Midbrain (tissue), 1 donor: ENCODE measurements at places on chromosomes 12 and 14.

DNA sequence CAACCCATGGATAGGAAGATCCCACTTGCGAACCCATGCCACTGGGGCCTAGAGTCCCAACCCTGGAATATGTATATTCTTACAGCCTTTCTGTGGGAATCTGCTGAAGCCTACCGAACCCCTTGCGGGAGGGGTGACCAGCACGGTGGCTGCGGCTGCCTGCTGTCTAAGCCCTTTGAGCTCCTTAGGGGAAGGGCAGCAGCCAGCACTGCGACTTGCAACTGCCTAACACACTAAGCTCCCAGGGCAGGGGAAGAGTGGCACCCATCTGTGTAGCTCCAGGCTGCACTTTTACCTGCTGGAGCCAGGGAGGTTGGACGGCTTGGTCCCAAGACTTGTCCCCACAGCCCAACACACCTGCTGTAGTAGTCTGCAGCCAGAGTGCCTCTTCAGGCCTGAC is 1968.7 kb upstream of the FLRT2 start:
- no peak for DNase-seq

- DNase-seq, result no peak
These were observed 374.9 kb downstream of the SLC6A15 start for GRCh38 chr12:84537666-84538065.

DNA sequence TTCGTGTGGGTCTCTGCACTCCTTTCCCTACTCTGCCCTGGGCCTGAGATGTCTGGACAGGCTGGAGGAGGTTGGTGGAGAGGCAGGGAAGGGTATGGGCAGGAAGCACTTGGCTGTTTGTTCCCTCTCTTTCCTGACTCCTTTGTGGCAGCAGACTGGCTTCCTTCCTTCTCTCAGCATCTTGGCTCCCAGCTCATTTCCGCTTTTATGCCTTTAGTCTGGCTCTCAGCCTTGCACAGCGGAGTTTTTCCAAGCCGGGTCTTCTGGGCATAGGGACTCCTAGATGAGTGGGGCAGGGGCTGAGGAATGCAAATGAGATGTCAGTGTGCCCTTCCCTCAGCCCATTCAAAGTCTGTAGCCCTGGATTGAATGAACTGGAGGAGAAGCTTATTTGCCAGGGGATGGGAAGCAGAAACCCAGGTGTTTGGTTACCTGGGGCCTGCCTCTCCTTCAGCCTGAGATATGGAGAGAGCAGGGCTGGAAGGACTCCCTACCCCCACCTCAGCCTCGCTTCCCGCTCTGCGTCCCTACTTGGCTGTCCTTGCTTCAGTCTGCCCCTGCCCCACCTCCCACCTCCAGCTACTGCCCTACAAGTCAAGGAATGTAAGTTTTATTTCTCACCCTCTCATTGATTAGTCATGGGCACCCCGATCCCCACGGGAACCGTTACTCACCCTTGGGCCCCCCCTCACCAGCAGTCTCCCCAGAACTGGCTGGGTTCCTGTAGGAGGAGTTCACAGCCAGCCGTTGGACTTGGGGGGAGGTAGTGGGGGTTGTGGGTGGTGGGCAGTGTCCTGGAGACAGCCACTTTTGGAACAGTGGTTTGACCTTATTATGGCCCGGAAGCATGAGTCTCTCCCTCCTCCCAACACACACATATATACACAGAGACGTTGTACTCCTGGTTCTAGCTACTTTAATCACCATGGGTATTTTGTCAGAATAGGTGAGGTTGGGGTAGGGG is 9.3 kb upstream of the ITGA5 start:
- DNase-seq, result no peak

DNA sequence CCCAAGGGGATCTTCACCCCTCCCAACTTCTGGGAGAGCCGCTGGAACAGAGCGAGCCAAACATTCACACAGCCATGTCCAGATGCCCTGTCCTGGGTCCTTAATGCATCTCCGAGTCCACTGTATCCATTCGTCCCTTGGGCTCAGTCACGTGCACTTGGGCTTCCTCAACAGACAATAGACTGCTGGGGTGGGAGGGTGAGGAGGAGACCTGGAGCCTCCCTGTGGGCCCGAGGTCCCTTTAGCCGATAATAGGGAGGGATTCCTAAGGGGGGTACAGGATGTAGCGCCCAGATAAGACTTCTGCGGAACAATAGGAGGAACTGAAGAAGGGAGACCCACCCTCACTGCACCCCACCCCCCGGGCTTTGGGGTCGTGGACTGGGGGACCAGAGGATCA is 6.7 kb downstream of the ARHGEF25 start:
- no peak for DNase-seq

DNA sequence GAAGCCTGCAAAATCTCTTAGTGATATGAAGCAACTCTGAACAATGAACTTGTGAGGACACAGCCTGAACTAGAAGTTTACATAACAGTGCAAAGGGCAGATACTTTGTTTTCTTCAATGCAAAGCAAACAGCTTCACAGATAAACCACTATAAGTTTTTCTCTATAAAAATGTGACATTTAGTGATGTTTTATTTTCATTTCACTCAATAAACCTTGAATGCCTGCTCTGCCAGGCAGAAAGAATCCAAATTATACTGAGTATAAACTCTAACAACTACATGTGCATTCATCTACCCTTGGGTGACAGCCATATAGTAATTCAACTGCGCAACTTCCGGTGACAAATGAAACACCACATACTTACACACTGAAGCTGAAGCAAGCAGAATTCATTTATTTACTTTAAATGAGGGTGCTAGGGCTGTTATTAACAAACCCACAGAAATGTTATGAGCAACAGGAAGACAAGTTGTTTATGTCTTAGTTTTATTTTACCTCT is 10.3 kb downstream of the DCP1B start:
- DNase-seq, result no peak

GRCh38 chr12:88549929-88550328 is 30.3 kb downstream of the KITLG start:
- no peak for DNase-seq

GRCh38 chr12:11805043-11805442 is 155.6 kb downstream of the ETV6 start:
- no peak for DNase-seq

DNA sequence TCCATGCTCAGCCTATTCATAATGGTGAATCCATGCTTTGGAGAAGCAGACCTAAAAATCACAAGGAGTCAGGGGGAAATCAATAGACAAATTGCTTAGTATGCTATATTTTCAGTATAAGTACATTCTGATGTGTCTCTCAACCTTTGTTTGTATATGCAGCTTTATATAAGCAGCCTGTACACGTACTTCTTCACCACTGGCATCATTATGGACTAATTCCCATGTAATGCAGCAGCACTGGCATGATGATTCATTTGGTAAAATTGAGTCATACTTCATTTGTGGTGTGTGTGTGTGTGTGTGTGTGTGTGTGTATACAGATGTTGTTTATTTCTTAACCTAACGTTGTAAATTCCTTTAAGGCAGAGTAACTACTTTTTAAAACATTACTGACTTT is 10.9 kb downstream of the DCP1B start:
- DNase-seq, result no peak

DNA sequence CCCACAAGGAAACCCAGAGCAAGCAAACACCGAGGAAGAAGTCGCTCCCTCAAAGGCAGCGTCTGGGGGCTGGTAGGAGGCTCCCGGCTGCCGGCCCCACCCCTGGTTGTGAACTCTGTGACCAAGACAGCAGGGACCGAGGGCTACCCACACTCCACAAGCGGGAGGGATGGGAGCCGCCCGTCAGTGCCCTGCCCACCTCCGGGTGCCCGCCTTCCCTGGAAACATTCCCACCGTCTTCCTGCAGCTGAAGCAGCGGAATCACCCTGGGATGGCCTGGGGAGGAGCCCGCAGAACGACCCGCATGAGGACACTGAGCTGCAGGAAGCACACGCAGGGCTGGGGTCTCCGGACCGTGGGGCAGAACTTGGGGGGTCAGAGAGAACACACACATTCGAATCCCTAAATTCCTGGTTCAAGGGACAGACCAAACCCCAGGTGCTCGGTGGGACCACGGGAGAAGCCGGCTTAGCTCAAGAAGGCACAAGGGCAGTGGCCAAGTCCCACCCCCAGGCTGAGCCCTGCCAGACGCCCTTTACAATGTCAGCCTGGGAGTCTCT is 33.5 kb upstream of the C14orf180 start:
- no peak for DNase-seq

DNA sequence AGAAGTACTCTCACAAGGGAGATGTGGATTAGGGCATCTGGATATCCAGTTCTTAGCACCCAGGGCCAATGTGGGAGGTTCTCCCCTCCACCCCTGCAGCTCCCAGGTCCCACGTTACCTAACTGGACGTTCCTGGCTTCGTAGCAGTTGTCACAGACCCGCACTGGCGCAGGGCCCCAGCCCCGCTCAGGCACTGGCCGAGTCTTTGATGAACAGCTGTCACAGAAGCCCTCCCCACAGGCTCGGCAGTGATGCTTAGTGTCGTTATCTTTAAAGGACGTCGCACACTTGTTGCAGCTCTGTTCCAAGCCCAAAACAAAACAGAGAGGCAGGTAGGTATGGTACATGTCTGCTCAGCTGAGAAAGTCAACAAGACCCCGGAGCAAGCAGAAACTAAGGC is 48.4 kb downstream of the DCAF4 start:
- DNase-seq, result no peak

DNA sequence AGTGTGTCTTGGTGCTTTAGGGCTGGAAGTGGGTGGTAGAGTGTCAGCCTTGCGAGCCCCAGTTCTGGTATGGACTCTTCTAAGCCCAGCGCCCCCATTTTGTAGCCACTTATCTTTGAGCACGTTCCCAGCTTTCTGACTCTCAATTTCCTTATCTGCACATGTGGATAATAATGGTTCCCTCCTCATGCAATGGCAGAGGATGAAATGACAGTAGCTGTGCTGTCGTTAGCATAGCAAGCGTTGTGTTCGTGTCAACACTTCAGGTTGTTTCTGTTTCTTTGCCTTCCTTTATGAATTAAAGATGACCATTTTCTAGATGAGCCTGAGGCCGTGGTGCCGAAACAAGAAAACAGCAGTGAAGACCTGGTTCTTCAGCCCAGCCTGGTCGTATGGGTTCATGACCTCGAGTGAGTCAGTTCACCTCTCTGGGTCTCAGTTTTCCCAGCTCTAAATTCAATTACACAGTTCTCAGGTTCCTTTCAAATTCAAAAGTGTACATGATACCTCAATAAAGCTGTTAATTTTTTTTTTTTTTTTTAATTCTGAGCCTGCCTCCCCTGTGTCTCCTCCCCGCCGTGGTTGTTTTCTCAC is 233.0 kb downstream of the SLC41A2 start:
- DNase-seq, result no peak

GRCh38 chr12:61667676-61668075 is 592.5 kb upstream of the USP15 start:
- no peak for DNase-seq

- no peak for DNase-seq
These were observed 125.4 kb downstream of the RIMBP2 start for GRCh38 chr12:130590685-130591084.

- no peak for DNase-seq
These were observed 70.6 kb upstream of the PRICKLE1 start for GRCh38 chr12:42660117-42660516.

GRCh38 chr14:104440297-104440956 is 139.1 kb upstream of the C14orf180 start:
- no peak for DNase-seq

GRCh38 chr12:74626397-74626796 is 88.8 kb downstream of the ATXN7L3B start:
- DNase-seq, result no peak

- no peak for DNase-seq
These were observed 1.3 kb downstream of the TEAD4 start for GRCh38 chr12:2960390-2960956.

DNA sequence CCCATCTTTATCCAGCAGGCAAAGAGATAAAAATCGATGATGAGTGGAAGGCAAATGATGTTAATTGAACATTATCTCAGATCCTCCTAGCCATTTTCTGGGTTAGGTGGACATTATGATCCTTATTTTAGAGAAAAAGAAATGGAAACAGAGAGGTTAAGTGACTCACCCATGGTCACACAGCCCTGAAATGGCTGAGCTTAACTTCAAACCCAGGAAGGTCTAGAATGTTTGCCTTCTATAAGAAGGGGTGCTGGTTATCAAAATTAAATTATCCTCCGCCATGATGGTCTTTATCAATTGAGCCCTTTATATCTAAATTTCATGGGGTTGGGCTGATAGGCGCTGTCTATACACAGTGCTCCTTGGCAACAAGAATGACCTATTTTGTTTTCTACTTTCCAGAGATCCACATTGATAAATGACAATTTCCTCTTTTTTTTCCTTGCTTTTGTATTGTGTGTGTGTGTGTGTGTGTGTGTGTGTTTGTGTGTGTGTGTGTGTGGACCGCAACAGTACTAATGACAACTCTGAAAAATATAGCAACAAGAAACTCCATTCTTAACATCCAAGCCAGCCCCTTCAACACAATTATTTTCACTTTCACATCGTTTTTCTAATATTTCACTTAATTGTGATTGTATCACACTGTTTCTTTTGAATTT is 571.9 kb downstream of the VRK1 start:
- DNase-seq, result no peak

DNA sequence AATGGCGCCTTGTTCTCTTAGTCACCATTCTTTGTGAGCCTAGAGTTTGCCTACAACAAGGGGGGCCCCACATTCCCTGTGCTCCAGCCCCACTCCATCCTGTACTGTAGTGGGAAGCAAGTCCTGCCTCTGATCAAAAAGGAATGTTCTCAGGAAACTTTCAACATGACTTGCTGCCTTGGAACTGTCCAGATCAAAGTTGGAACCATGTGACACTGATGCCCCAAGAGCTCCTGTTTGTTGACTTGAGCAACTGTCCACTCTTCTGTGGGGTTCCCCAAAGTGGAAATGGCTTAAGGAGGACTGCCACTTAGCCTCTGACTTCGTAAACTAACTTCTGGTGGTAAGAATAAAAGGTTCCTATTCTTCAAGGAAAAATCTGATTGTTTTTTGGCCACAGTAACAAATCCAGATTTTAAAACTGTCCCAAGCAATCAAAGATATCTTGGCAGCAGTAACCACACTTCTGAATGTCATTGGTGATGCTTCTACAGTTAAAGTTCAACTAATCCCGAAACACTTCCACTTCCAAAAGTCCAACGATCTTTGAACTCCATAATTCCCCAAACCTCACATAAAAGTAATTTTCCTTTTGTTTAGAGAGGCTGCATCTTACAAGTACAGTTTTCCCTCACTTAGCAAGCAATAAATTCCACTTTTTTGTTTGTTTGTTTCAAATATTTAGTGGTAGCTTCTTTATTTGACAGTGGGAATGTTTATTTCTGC is 67.2 kb downstream of the PAH start:
- DNase-seq, result no peak

GRCh38 chr12:108116699-108117098 is 12.4 kb upstream of the WSCD2 start:
- no peak for DNase-seq

DNA sequence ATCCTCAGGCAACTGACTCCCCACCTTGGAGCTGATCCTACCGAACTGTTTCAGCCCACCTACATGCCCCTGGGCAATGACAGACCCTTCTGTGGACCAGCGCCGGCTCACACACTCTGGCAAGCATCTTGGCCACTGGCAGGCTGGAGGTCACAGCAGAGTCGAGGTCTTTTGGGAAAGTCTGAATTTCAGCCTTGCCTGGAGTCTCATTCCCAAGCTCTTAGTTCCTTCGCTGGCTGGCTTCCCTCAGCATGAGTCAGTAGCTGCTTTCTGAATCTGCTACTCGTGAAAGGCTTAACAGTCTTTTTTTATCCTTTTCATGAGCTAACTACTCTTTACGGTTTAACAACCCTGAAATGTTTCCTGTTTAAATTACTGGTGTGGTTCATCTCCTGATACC is 44.5 kb downstream of the ASCL4 start:
- no peak for DNase-seq

- no peak for DNase-seq
These were observed 5.7 kb downstream of the ETFRF1 start for GRCh38 chr12:25200703-25201102.
